OCI-LY7 (cell line): ENCODE measurements at places on chromosomes 16 and 17. TPM values are rescaled to one million over a fixed set of nuclear protein-coding genes. Genes with fewer than 3 reads are reported as not detected.

GRCh38 chr17:77374170-77374936 is 233.6 kb downstream of the SEC14L1 start:
- DNase-seq = peak; percentile 78

DNA sequence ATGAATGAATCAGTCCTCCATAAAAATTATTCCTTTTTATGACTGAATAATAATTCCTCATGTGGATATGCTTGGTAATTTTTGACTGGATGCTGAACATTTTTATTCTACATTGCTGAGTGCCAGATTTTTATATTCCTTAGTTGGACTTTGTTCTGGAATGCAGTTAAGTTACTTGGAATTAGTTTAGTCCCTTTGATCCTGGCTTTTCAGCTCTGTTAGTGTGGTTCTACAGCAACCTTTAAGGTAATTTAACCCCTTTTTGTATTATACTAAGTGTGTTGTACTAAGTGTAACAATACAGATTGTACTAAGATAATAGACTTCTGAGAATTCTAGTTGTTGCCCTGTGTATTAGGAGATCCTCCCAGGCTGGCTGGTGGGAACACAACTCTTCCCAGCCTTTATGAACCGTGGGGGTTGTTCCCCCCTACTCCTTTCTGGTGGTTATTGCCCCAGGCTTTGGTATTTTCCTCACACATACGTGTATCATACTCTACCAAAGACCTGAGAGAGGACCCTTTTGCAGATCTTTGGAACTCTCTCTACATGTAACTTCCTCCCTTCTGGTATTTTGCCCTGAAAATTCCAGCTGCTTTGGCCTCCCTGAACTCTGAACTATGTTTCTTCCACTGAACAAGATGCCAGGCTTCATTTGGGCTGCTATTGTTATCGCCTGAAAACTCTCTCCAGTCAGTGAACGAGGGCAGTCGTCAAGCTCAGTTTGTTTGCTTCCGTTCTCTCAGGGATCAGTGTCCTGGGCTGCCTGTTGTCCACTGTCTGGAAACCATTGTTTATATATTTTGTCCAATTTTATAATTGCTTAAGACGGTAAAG is 30.5 kb downstream of the TANGO6 start:
- no peak for DNase-seq

- no peak for DNase-seq
Measured at GRCh38 chr16:54426553-54426849, 139.9 kb upstream of the IRX3 start.

- DNase-seq = no peak
Measured at GRCh38 chr17:48615047-48615962, at the start of gene HOXB8. Gene HOXB8 (minus strand): TSS chr17:48615292. CDS start chr17:48614704, 588 bp downstream.

DNA sequence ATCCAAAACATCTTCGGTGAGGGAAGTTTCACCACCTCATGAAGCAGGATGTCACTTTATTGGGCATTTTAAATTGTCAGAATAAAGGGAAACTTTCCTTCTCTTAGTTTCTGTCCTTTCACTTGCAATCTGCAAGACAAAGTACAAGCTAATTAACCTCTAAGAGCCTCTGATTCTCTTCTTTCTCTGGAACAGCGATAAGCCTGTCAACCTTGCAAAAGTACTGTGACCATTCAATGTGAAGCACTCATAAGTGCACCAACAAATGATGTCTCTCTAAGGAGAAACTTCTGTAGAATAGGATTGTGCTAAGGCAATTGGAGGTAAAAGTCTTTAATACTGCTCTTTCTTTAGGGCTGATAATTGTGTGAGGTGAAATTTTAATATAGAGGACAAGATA is 1622.3 kb downstream of the CDH8 start:
- DNase-seq = no peak

DNA sequence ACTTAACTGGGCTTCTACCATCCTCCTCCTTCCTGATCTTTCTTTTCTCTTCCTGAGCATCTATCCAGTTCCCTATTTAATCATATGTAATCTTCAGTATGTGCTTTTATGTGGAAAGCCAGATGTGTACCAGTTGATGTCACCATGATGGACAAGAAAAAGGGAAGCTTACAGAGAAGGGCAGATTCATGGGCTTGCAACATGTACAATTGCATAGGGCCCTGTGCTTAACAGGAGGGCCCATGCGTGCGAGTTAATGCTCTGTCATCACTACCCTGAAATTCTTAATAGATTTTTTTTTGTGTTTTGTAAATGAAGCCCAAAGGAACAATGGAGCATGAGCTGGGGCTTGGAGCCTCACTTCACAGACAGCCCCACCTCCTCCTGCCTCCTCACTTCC is 124.3 kb downstream of the CDH13 start:
- DNase-seq = no peak

Gene SCNN1B
- 0.23 and 0.52 TPM in 2 replicates for total RNA-seq

Gene MYOCD
- not detected in 2 replicates for total RNA-seq

DNA sequence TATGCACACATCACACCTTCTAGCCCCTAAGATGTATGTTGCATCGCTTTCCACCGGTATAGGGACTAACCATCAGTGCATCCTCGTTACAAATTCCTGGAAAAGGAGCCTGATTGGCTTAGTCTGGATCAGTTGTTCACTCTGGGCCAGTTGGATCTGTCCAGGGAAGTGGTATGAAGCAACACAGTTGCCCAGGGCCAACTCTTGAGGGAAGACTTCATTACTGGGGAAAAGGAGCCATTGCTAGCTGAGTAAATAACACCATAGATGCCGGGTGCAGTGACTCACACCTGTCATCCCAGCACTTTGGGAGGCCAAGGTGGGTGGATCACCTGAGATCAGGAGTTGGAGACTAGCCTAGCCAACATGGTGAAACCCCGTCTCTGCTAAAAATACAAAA is 275.2 kb upstream of the RBFOX1 start:
- no peak for DNase-seq

Gene PIK3R6
- not detected in 2 replicates for total RNA-seq

Gene CRYBA1
- total RNA-seq = not detected in 2 replicates

DNA sequence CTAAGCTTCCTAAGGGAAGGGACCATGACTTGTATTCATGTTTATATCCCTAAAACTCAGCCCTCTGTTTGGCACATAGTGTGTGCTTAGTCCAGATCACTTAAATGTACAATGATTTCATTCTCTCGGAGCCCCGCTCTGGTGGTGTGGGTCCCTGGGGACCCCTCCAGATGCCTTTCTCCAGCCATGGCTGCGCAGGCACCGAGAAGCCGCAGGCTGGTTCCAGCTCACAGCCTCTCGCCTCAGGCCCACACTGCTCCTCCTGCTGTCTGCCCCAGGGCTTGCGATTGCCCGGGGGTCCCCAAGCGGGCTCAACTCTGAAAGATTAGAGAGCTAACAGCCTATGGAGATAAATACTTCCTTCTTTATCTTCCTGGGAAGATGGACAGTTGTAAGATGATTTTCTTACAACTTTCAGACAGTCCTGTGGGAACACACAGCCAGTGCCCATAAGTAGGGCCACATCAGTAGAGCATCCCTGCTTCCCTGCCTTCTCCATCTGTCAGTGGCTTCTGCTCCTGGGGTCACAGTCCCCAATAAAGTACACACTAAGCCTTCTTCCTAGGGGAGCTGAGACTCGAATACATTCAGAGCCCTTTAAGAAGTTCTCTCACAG is 66.2 kb downstream of the CENPV start:
- peak; percentile 50 for DNase-seq

Gene C17orf100
- total RNA-seq = 5.2 and 5.6 TPM in 2 replicates

Gene KCTD19
- total RNA-seq = 0.17 and 1.4 TPM in 2 replicates

DNA sequence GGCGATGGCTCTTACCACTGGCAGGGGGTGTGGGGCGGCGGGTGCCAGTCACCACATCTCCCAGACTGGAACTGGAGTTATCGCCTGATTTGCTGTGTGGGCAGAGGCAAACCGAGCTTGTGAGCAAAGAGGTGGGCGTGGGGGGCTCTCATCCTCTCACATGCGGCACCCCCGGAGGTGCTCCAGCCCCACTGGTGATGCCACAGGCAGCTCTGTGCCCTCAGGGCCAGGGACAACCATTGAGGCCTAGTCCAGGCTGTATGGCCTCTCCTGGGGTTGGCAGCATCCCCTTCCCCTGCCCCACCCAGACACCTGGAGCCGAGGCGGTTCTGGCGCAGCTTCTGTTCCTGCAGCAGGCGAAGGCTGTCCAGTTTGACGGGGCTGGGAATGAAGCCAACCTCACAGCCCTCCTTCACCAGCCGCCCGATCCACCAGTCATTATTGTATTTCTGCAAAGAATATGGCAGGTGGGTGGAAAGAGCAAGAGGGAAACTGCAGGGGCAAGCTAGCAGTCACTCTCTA is 10.9 kb downstream of the CACNB1 start:
- no peak for DNase-seq

- DNase-seq = no peak
Measured at GRCh38 chr17:68623811-68624210, 22.6 kb upstream of the FAM20A start.

GRCh38 chr17:50931144-50931908 is 65.2 kb upstream of the TOB1 start:
- peak; percentile 74 for DNase-seq

DNA sequence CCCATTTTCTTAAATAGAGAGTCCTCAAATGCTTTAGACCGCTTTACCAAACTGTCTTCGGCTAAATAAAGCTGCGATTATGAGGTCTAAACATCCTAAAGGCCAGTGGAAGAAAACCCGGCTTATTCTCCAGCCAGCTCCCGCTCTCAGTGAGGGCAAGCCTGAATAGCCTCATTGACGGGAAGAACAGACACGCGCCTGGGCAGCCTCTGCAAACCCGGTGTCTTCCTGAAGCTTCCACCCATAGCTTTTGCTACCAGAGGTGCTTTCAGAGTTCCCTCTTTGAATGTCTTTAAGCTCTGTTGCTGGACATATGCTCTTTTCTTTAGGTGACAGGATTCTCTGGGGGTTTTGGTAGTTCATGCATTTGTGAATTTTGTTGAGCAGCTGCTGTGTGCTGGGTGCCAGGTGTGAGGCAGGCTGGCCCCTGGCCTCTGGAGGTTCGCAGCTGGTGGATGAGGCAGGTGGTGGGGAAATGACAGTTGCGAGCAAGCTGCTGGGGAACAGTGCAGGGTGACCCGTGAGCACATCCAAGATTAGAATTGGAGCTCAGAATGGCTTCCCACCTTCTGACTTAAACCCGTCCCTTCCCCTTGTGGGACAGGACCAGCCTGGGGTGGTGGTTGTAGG is 44.7 kb downstream of the CRISPLD2 start:
- DNase-seq = peak; percentile 90

Gene PRAC1
- not detected in 2 replicates for total RNA-seq

- peak; percentile 9 for DNase-seq
Measured at GRCh38 chr17:50661795-50662391, 27.2 kb downstream of the ABCC3 start.

GRCh38 chr17:45334701-45335677 is 18.2 kb upstream of the MAP3K14 start:
- no peak for DNase-seq

GRCh38 chr16:58853854-58854791 is 120.0 kb upstream of the GOT2 start:
- no peak for DNase-seq

Gene CHST4
- 0.28 and 0.29 TPM in 2 replicates for total RNA-seq

DNA sequence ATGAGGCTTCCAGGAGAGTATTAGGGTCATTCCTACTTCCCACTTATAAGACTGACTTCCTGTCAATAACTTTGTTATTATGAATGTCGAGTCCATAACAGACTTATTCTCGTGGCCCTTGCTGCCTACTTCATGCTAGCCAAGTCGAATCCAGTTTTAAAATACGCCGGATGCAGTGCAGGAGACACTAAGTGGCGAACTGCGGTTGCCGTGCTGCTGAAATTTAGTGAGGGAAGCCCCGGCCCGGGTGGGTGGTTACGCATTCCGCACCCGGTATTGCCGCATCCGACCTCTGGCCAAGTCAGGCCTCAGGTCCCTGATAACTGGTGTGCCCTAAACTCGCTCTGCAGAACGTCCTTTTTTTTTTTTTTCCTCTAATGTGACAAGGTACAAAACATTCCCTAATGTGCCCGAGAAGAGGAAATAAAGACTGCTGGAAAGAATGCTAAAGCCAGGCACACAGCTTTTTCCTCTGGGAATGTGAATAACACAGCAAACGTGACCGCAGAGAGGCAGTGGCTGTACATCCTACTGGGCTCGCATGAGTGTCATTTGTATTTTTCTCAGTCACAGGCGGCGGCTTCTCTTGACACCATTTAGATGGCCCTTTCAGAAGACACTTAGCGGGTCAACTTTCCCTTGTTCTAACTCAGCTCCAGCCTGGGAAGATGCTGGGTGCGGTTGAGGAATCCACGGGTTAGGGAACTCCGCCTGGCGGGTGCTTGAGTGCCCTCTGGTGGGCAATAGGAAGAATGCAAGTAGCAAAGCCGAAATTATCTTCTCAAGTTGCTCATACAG is 7.1 kb upstream of the AKTIP start:
- peak; percentile 60 for DNase-seq

- DNase-seq = no peak
Measured at GRCh38 chr17:45230787-45231480, 9.2 kb downstream of the FMNL1 start.

DNA sequence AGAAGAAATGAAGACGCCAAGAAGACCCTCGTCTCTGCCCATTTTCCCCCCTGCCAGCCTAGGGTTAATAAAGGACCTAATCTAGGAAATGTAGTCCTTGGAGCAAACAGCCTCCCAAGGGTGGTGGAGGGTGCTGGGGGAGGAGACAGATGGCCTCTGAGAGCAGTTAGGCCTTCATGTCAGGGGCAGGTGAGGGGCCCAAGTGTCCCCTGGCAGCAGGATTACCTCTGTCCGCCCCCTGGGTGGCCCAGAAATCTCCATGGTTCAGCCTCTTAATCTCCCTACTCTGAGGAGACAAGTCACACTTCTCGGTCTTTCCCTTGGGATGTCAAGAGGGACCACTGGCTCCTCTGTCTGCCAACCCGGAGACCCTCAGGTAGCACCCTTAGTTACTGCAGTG is 365.4 kb upstream of the TNRC6C start:
- DNase-seq = no peak

DNA sequence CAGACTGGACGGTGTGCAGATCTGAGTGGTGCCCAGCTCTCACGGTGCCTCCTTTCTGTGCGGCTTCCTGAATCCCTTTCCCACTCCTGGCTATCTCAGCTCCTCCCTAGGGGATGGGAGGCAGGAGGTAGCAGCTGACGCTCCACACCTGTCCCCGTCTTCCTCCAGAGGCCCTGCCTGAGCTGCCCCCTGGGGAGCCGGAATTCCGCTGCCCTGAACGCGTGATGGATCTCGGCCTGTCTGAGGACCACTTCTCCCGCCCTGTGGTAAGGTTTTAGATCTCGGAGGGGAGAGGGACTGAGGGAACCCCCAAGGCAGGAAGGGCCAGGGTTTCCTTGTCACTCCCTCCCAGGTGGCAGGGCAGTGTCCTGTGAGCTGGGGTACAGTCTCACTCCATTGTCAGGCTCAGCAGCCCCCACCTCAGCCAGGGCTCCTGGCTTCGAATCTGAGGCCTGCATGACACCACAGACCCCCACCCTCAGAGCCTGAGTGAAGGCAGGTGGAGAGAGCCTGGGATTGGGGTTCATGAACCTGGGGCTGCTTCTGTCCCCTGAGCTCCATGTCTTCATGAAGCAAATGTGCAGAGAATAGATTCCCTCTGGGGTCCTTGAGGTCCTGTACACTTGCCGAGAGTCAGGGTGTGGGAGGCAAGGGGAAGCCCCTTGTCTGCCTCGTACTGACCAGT is 6.6 kb downstream of the DEF8 start:
- no peak for DNase-seq

GRCh38 chr17:79844869-79845600 is 5.8 kb upstream of the CBX4 start:
- DNase-seq = peak; percentile 70

- no peak for DNase-seq
Measured at GRCh38 chr16:86079255-86079885, 180.4 kb downstream of the IRF8 start.

GRCh38 chr16:19499481-19499880 is 22.4 kb downstream of the GDE1 start:
- no peak for DNase-seq

Gene IKZF3
- total RNA-seq = 125 and 134 TPM in 2 replicates
